ENCODE measurements at places on chromosomes 5 and 9.

DNA sequence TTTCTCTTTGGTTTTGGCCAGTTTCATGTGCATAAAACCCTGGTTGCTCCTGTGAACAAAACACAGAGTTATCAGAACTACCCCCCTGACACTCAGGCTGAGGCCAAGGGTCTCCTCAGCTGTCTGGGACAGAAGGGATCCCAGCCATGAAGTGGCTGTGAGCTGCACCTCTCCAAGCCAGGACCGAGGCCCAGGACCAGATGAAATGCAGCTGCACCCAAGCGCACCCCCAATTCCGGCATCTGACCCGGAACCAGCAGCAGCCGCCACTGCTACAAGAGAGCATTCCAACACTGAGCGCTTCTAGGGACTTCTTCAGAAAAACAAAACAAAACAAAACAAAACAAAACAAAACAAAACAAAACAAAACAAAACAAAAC is 16.0 kb upstream of the SLC25A51 start:
- DNase-seq: no peak

DNA sequence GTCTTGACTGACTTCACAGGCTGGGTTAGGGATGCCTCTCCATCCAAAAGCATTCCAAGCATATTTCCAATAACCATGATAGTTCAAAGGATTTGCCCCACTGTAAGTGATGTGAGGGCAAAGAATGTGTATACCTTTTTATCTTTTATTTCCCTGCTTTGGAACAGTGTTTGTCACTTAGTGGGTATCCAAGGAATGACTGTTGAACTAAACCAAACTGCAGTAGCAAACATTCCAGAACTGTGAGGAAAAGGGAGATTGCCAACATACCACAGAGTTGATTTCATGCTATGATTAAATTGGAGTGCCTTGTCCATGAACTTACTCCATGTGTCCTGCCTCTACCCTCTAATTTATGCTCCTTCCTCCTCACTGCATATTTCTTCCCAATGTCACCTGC is 400.0 kb downstream of the KIAA0825 start:
- DNase-seq: no peak

GRCh38 chr5:83007755-83008154 is 69.4 kb downstream of the TMEM167A start:
- no peak for DNase-seq

DNA sequence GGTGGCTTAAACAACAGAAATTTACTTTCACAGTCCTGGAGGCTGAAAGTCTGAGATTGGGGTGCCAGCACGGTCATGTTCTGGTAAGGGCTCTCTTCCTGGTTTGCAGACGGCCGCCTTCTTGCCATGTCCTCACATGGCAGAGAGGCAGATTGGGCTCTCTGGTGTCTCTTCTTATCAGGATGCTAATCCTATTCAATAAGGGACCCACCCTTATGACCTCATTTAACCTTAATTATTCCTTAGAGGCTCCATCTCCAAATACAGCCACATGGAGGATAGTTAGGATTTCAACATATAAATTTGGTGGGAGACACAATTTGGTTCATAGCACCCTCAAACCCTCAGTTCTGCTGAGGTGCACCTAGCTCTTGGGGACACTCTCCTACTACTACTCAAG is 180.4 kb downstream of the DAB2IP start:
- no peak for DNase-seq

- DNase-seq: no peak
These were observed 68.1 kb downstream of the GDNF start for GRCh38 chr5:37771731-37772130.

- peak; percentile 12 for DNase-seq
These were observed 70.4 kb downstream of the MVB12B start for GRCh38 chr9:126397056-126397455.

DNA sequence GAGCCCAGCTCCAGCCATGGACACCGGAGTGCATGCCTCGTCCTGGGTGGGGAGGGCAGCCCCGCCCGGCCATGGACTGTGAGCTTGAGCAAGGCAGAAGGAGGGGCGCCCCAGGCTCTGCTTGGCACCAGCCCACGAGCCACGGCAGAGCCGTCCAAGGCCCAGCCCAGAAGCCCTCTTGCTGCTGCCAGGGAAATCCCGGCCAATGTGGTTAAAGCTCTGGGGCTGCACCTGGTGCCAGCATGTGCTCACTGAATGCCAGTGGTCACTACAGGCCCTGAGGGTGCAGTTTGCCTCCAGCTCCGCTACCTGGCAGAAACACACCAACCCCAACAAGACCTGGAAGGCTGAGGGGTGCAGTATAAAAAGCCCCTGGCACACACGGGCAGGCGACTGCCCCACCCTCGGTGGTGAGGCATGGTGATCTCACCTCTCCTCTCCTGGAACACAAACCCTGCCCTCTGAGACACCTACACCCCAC is 11.8 kb downstream of the BRD3 start:
- DNase-seq: no peak

DNA sequence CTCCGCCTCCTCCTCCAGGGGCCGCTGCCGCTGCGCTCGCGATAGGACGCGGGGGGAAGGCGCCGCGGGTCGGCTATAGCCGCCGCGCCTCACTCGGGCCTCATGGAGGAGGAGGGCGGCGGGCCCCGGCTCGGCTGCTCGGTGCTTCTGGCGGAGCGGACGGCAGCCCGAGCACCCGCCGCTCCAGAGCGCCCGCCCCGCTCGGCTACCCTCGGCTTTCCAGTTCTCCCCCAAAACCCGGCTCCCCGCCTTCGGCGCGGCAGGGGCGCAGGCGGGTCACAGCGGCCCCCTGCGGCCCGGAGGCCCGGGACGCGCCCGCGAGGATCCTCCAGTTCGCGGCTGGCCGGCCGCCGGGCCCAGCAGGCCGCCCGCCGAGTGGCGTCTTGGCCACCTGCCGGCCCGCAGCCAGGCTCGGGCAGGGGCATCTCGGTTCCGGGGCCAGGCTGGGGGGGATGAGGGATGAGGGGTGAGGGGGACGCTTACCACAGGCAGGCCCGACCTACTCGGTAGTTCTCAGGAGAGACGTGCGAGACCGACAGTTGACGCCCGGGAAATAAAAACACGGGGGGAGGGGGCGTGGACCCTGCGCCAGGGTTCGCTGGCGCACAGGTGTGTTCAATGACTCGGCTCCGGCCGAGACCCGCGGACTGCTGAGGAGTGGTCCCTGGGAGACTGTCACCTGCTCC is at the start of gene PAIP1:
TSS of gene PAIP1 (minus strand) at position 221 of the 686 bp plus-strand sequence. CDS start 231 bp downstream, outside the sequence.
- DNase-seq: peak; percentile 77

- no peak for DNase-seq
These were observed at the start of gene PPP1R26 for GRCh38 chr9:135479469-135480052. PPP1R26 (plus strand) TSS chr9:135479782; CDS start chr9:135484511, 4,729 bp downstream.

GRCh38 chr5:143110591-143110990 is 292.9 kb downstream of the NR3C1 start:
- no peak for DNase-seq

- DNase-seq: no peak
These were observed 454.7 kb downstream of the SPATA31D1 start for GRCh38 chr9:82443312-82443711.

DNA sequence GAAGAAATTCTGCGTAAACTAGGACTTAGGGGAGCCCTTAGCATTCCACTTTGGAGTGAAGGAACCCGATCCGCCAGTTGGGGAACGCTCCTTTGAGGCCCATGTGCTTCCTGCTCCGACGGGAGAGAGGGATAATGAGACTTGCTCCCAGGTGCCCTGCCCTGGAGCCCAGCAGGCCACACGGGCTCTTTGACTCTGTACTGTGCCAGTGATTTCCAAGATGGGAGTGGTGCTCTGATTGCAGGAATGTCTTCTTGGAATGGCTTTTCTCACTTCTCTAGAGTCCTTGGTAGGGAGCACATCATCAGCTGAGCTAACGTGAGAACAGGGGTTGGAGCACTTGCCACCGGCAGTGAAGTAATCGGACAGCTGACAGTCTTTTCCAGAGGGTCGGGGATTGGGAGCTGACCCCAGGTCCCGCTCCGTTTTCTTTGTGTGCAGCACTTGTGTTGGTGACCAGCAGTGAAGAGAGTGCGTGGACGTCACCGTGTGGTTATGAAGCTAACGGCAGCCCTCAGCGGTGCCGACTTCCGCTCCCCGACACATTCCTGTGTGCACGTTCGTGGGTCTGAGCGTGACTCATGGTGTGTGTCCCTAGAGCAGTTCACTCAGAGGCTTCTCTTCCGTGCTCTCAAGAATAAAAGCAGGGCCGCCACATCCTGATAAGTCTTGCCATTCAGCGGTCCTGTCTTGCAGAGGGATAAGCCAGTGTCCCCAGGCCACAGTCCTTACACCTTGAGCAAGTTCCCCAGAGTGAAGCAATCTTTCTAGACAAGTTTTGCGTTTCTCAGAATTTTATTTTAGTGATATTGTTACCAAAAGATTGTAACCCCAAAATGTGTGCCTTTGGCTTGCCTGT is 25.6 kb downstream of the ABL1 start:
- no peak for DNase-seq

DNA sequence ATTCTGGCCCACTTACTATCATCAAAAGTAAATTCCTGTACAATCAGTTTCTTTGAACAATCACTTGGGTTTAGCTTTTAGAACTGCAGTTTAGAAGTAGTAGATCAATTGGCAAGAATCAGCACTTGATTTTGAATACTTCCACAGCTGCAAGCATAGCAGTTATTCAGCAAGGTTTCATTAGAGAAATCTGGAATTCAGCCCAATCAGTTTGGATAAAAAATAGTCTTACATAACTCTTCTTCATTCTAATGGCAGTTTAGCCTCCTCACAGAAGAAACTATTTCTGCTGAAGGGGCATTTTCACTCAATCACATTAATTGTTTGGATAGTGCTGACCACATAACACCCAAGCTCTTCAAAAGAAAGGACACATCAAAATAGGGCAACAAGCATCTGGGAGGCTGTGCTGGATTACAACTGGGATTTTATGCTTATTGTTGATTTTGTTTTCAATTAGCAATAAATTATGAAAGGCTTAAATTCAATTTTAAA is 336.2 kb upstream of the PDE4D start:
- DNase-seq: no peak

DNA sequence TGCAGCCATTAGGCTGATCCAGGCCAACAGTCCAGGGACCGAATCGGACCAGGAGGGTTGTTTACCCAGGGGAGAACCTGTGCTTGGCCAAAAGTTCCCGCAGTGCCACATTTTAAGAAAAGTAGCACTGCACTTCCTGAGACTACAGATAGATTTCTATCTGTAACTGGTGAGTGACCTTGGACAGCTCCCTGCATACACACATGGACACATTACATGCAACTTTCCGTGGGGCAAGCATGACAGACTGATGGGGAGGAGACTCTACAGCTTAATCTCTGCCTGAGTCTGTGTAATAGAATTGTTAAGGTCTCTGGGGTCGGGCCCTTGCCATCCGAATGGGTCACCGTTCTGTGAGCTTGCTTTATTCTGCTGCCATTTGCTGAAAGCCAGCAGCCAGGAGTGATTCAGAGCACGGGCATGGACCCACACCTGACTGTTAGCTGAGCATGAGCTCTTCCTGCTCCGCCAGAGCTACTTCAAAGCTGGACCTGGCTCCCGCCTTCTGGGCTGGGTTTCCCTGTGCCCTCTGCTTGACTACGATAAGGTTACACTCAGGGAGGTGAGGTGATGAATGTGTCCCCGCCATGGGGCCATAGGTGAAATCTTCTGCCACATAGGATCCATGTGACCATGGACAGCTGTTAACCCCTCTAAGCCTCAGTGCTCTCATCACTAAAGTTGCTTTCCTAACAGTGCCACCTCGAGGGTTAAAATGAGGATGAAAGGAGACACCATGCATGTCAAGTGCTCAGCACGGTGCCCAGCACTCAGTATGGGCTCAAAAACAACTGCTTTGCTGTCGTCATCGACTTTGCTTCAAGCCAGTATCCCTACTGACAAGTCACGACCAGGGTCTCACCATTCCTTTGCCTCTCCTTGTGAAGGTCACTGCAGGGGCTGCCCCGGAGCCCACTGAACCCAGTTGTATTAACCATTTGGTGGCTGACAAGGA is 200.0 kb downstream of the MELK start:
- no peak for DNase-seq
